ENCODE measurements at places on chromosomes 13 and 19. TPM values are rescaled to one million over a fixed set of nuclear protein-coding genes. Genes with fewer than 3 reads are reported as not detected.

Gene ZNF729
- not detected for total RNA-seq

Gene RASAL3
- 112 TPM for total RNA-seq

GRCh38 chr13:71638751-71639150 is 228.3 kb downstream of the DACH1 start:
- no peak for DNase-seq

- no peak for DNase-seq
Measured at GRCh38 chr19:1901940-1902404, 3.2 kb upstream of the ADAT3 start.

GRCh38 chr19:51272183-51272810 is 21.4 kb downstream of the SIGLECL1 start:
- no peak for DNase-seq

GRCh38 chr13:113903912-113904311 is 40.0 kb upstream of the GAS6 start:
- DNase-seq, result no peak

- DNase-seq, result no peak
Measured at GRCh38 chr13:105979131-105980011, 556.1 kb downstream of the EFNB2 start.

GRCh38 chr19:1397838-1398237 is 3.5 kb downstream of the GAMT start:
- no peak for DNase-seq

GRCh38 chr13:30584051-30584731 is 33.5 kb upstream of the USPL1 start:
- DNase-seq, result no peak

- DNase-seq, result no peak
Measured at GRCh38 chr19:19493841-19494546, 21.4 kb downstream of the TSSK6 start.
